CD4-positive, alpha-beta T cell treated with Interleukin-6 at 100 ng/mL for 8 hours (primary cell): ENCODE measurements at places on chromosomes 6 and 20.

DNA sequence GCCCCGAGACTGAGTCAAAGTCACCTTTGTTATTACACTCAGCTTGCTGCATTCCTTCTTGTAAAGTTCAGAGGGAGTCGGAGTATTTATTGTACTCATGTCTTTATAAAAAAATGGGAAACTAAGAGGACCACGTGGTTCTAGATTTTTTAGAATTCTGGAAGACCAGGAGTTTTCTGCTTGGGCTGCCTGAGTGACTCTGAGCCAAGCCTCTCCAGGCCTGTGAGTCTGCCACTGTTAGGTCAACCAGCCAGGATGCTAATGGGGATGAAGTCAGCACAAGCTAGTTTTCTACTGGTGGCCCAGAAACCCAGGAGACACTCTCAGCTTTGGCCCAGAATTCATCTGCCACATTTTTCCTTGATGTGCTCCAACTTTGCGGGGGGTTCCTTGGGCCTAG is 453.5 kb upstream of the SULF2 start:
- no peak for DNase-seq

- DNase-seq, result no peak
These were observed 215.5 kb upstream of the ECI2 start for GRCh38 chr6:4350567-4351519.

GRCh38 chr6:113824411-113824810 is 32.7 kb upstream of the MARCKS start:
- no peak for DNase-seq

DNA sequence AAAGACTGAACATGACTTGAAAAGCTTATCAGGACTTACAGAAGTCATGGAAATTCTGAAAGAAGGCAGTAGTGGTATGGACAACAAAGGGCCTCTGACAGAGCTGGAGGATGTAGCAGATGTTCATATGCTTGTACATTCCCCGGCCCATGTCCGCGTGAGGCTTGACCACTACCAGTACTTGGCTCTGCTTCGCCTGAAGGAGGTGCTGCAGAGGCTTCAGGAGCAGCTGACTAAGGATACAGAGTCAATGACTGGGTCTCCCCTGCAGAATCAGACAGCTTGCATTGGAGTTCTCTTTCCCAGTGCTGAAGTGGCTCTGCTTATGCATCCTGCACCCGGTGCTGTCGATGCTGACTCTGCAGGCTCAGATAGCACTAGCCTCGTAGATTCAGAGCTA is 29.2 kb downstream of the TAF11 start:
- DNase-seq, result no peak

GRCh38 chr6:144053601-144054000 is 41.8 kb downstream of the SF3B5 start:
- DNase-seq, result no peak

GRCh38 chr20:57680131-57680716 is 29.6 kb downstream of the PMEPA1 start:
- DNase-seq, result no peak

DNA sequence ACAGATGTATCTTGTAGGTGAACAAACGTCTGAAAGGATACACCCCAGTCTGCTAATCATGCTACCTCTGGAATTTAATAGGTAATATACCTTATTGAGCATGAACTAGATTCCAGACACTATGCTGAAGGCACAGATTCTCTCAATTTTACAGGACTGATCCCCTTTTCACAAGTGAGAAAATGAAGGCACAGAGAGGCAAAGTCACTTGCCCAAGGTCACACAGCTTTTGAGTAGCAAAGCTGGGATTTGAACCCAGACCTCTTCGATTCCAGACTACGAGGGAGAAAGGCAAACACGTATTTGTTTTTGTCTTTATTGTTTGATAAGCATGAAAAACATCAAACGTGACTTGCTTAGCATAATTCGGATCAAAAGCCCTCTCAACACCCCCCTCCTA is 34.4 kb upstream of the PMEPA1 start:
- no peak for DNase-seq

DNA sequence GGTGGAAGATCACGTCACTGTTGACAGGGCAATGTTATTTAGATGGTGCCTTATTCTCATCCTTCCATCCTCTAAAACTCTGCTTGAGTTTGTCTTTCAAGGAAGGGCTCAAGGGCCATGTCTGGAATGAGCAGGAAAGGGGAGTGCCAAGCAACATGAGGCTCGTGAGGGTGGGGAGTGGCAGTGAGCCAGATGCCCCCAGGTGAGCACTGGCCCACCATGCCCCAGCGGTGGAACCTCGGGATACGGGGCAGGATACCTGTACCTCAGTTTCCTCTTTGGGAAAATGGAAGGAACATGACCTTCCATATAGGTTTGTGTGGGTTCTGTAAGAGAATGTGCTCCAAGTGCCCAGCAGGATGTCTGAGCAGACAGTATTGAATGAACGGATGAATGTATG is 337.4 kb downstream of the TAF4 start:
- no peak for DNase-seq

DNA sequence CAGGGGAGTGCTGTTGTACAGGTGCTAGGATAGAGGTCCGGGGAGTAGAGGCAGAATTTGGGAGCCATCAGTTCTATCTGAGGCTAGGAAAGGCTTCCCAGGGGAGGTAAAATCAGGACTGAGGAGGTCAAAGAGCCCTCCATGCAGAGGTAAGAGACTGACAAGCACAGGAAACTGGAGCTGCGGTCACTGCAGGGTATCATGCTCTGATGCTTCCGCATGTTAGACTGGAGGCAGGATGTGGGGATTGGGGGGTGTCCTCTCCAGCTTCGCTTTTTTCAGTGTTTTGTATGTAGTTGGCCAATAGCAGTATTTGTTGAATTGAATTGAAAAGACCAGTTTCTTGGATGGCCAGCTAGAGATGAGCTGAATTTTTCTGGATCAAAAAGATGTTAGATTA is 87.8 kb downstream of the SLC22A3 start:
- no peak for DNase-seq

DNA sequence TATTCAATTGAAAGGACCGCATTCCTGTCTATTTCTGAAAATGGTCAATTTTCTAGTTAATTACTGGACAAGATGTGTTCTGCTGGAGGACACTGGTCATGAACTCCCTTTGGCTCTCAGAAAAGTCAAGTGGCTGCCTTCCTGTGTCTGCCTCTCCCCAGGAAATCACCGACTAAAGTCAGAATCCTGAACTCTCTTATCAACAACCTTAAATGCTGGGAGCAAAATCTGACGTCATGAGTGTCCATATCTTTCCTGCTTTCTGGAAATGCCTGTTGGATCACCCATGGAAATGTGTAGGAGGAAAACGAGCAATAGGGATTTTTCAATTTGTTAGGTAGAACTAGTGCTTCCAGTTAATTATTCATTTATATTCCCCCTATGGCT is 53.5 kb upstream of the PLCB1 start:
- no peak for DNase-seq

- no peak for DNase-seq
These were observed 134.0 kb upstream of the PHACTR1 start for GRCh38 chr6:12582421-12583110.

DNA sequence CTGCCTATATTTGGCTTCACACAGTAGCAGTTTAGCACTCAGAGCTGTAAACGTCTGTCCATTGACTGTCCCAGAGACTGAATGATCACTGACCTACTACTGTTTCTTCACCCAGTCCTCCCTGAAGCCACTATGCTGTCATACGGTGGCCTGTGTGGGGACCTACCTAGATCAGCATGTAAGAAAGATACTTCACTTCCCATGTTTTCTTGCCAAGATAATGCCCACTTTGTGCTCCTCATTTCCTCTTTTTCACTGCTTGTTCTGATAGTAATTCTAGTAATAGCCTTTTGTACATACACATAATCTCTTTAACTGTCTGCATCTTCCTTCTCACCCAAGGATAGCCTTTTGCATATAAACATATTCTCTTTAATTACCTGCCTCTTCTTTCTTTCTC is 109.9 kb upstream of the TIAM2 start:
- no peak for DNase-seq

GRCh38 chr6:6968731-6969552 is 138.8 kb upstream of the RREB1 start:
- DNase-seq, result no peak

- no peak for DNase-seq
These were observed 79.0 kb downstream of the SAMD3 start for GRCh38 chr6:130143709-130144108.

DNA sequence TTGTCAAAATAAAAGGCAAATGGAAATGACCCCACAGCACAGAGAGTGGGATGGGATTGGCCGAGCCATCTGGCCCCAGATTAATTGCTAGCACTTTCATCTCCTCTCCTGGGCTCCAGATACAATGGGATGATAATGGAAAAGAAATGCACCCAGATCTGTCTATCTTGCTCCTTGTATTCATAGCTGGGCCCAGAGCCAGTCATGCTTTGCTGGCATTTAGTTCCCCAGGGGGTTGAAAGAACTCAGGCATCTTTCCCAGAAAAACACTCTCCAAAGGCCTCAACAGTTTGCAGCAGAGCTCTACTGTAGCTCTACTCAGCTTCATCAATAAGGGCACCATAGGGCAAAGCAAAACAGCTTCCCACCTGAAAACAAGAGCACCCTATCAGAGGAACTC is 116.0 kb upstream of the FOXA2 start:
- no peak for DNase-seq

DNA sequence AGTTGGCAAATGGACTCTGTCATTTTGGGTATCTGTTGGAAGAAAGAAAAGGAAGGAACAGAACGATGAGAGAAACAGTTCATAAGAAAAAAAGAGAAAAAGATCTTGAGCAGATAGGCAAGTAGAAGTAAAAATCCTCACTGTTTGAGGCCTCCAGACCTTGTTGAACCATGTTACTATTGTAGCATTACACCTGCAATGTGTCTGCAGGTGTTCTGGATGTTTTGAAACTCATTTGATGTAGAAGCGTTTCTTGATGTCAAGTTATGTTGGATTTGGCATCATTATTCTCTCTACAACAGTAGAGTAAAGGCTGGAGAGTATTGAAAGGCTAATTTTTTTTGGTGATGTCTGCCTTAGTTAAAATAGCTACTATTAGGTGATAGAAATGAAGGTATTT is 108.7 kb downstream of the CARMIL1 start:
- no peak for DNase-seq

GRCh38 chr20:3222635-3223600 is 13.6 kb downstream of the ITPA start:
- peak; percentile 36 for DNase-seq

GRCh38 chr6:36297051-36297450 is 27.2 kb downstream of the PNPLA1 start:
- no peak for DNase-seq

DNA sequence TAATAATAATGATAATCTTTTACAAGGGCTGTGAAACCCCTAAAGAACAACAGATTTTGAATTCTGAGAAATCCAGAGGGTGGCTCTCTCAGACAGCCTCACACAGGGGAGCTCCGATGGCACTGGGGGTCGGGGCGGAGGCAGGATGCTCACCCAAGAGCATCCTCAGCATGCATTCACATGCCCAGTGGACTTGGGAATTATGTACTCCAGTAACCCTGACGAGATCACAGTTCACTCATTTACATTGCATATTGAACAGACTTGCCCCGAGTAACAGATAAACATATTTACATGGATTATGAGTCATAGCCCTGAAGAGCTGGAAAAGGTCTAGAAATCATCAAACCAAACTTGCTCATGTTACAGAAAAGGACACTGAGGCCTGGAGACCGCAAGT is 482.7 kb upstream of the JARID2 start:
- no peak for DNase-seq

- no peak for DNase-seq
These were observed 8.1 kb upstream of the SERPINB9 start for GRCh38 chr6:2911171-2911570.

DNA sequence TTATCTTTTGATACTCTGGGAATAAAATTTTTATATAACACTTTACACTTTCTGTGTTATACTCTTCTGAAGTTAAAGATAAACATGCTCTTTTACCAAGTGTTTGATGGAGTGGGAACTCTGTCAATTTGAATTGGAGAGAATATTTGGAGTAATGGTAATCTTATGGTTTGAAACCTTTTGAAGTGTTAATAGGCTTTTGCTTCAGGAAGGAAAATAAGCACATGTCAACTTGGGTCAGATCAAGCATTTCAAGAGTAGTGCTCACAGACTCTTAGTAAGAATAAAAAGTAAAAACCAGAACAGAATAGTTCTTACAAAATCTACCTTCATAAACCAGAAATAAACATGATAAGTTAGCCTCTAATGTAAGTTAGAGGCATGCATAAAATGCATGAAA is 24.4 kb upstream of the IRAK1BP1 start:
- DNase-seq, result no peak

DNA sequence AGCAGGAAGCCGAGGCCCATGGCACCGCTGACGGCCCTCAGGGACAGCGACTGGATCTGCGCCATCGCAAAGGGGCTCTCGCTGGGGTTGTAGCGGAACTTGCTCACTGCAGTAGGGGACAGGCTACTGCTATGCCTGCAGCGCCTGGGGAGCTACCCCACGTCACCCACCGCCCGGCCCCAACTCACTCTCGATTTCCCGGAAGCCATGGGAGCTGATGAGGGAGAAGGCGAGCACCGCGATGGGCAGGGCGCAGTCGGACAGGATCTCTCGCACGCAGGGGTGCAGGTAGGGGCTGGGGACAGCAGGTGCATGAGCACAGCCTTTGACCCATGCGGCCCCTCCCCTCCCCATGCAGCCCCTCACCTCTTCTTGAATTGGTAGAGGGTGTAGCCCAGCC is 9.8 kb downstream of the SLC4A11 start:
- DNase-seq, result no peak

- DNase-seq, result no peak
These were observed 85.8 kb upstream of the TOP1 start for GRCh38 chr20:40942775-40943174.

- DNase-seq, result no peak
These were observed 790.1 kb downstream of the TENT5A start for GRCh38 chr6:80962382-80962781.

DNA sequence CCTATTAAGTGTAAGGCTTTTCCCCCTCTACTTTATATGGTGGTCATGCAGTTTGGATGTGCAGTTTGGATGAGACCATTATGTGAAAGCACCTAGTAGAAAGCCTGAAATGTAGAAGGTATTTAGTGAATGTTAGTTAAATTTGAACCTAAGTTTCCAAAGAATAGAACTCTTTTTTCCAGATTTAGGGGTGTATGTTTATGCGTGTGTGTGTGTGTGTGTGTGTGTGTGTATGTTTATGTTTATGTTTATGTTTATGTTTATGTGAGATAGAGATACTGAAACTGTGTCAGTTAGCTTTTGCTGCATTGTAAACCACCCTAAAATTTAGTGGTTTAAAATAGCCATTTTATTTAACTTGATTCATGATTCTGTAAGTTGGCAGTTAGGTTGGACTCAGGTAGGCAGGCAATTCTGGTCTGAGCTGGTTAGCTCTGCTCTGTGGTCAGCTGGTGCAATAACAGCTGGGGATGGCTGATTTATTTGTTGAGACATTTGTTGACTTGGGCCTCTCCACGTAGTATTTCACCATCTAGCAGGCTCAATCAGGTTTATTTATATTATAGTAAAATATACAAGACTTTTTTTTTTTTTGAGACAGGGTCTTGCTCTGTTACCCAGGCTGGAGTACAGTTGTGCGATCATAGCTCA is 54.0 kb downstream of the STK4 start:
- DNase-seq, result no peak

- no peak for DNase-seq
These were observed 8.8 kb upstream of the FAM8A1 start for GRCh38 chr6:17591287-17591686.

GRCh38 chr6:42509765-42510164 is 54.1 kb upstream of the UBR2 start:
- no peak for DNase-seq

GRCh38 chr6:4587171-4587570 is 189.0 kb upstream of the CDYL start:
- no peak for DNase-seq
